ENCODE measurements at places on chromosomes 1 and 21. TPM values are rescaled to one million over a fixed set of nuclear protein-coding genes. Genes with fewer than 3 reads are reported as not detected.

Gene OR2T11
- not detected for polyA plus RNA-seq

DNA sequence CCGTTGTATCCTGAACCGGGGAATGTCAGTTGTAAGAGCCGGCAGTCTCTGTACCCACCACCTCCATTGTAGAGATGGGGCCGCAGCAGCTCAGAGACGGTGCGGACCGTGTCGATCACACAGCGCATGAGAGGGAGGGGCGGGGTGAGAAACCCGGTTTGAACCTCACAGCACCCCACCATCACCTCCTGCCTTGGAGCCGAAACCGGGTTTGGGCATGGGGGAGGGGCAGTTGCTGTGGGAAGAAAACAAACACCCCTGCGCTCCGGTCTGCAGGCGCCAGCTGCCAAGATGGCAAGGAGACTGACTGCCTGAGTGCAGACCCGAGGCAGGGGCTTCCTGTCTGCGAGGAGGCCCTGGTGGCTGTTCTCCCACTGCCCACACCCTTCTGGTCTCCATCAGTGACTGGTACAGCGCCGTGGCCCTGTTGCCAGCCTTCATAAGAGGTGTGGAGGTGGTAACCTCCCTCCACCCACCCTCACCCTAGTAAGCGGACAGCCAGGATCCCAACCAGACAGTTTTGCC, 69.2 kb upstream of the SSBP3 start:
- DNase-seq: peak; percentile 68

Gene FCGR3B
- not detected for polyA plus RNA-seq

Gene LCE1B
- polyA plus RNA-seq: not detected

Gene RIPK4
- polyA plus RNA-seq: 7.0 TPM

Gene BACE2
- polyA plus RNA-seq: 21.8 TPM

- DNase-seq: no peak
These were observed 208.0 kb upstream of the GALNT2 start for GRCh38 chr1:229859026-229859425.

Gene LCA5L
- polyA plus RNA-seq: 0.74 TPM

Measured in SK-N-SH (cell line).